Endodermal cell (in vitro differentiated cells): ENCODE measurements at places on chromosomes 16 and 17.

DNA sequence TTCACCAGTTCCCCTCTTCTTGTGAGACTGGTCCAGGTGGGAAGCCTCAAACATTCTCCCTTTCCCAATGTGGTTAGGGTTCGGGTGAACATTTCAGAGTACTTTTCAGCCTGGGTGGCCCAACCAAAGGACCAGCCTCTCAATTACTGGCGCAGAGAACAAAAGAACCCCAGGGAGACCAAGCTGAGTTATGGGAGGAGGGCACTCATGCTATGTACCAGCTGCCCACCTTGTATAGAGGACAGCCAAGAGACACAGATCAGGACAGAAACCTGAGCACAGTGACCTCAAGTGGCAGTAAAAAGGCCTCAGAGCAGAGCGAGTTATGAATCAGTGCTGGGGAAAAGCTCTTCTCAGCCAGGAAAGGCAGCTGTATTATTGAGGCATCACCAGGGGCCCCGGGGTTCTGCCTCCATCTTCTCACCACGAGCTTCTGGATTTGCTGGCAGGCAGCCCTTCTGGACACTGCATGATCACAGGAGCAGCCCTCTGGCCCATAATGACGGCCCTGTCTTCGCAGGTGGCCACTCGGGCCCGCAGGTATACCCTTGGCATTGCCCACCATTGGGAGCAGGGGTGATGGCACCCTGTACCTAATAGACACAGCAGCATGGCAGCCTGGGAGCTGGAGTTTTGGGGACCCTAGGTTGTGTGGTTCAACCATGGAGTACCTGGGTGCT lies 3.8 kb downstream of the G6PC3 start:
- no peaks in the 10 kb centered on the region for H3K27me3 ChIP-seq
- H3K4me3 ChIP-seq: no peak overlapping the region
- H3K4me1 ChIP-seq: peaks cover 3% of the 10 kb centered on the region
- H3K27ac ChIP-seq: no peak overlapping the region
- DNase-seq: peak; percentile 56

DNA sequence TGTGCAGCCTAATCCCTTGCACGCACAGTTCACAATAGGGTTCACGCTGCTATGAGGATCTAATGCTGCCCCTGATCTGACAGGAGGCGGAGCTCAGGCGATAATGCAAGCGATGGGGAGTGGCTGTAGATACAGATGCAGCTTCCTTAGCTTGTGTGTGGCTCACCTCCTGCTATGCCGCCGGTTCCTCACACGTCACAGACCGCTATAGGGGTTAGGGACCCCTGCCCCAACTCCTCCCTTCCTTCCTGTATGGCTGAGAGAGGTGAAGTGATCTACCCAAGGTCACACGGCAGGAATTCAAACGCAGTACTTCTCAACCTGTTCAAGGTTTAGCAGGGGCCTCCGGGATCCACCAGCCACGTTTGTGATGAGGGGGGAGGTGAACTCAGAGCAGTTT lies 13.4 kb upstream of the PLLP start:
- no peak overlapping the region for H3K27ac ChIP-seq
- no peak for DNase-seq
- no peak overlapping the region for H3K4me3 ChIP-seq
- no peaks in the 10 kb centered on the region for H3K4me1 ChIP-seq
- no peaks in the 10 kb centered on the region for H3K36me3 ChIP-seq
- H3K27me3 ChIP-seq: no peaks in the 10 kb centered on the region

DNA sequence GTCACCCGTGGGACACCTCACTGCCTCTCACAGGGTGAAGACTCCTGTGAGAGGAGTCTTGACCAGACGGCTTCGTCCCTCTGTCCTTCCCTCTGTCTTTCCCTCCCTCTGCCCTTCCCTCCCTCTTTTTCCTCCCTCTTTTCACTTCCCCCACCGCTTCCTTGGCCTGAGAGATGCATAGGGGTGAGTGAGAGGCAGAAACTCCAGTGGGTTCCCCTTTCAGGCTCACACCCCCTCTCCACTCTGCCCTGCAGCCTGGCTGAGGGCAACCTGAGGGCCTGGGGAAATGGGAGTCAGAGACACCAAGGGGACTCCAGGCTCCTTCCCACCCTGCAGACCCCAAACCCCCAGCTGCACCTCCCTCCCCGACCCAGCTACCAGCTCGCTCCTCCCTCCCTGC lies 14.6 kb upstream of the KRT17 start:
- no peak overlapping the region for H3K4me3 ChIP-seq
- H3K36me3 ChIP-seq: no peaks in the 10 kb centered on the region
- no peak overlapping the region for H3K27ac ChIP-seq
- H3K4me1 ChIP-seq: no peaks in the 10 kb centered on the region

- no peaks in the 10 kb centered on the region for H3K36me3 ChIP-seq
- no peak for DNase-seq
- no peak overlapping the region for H3K27ac ChIP-seq
- peaks cover 15% of the 10 kb centered on the region for H3K27me3 ChIP-seq
- H3K4me1 ChIP-seq: peaks cover 21% of the 10 kb centered on the region
Measured at GRCh38 chr16:85459529-85460251, 153.4 kb upstream of the GSE1 start.

- H3K27me3 ChIP-seq: no peaks in the 10 kb centered on the region
- H3K4me3 ChIP-seq: no peak overlapping the region
- H3K4me1 ChIP-seq: peaks cover 6% of the 10 kb centered on the region
- no peak overlapping the region for H3K27ac ChIP-seq
- peak; percentile 76 for DNase-seq
Measured at GRCh38 chr17:27466376-27466742, 10.1 kb downstream of the KSR1 start.

GRCh38 chr16:87416826-87417527 lies 24.8 kb downstream of the MAP1LC3B start:
- H3K4me1 ChIP-seq: no peaks in the 10 kb centered on the region
- no peak overlapping the region for H3K4me3 ChIP-seq
- peaks cover 57% of the 10 kb centered on the region for H3K36me3 ChIP-seq
- no peak overlapping the region for H3K27ac ChIP-seq

GRCh38 chr17:71360301-71360700 lies 760.5 kb upstream of the SOX9 start:
- H3K27me3 ChIP-seq: no peaks in the 10 kb centered on the region
- H3K36me3 ChIP-seq: no peaks in the 10 kb centered on the region
- H3K4me3 ChIP-seq: no peak overlapping the region
- H3K4me1 ChIP-seq: no peaks in the 10 kb centered on the region
- no peak overlapping the region for H3K27ac ChIP-seq
